ENCODE measurements at places on chromosomes 4 and X.

DNA sequence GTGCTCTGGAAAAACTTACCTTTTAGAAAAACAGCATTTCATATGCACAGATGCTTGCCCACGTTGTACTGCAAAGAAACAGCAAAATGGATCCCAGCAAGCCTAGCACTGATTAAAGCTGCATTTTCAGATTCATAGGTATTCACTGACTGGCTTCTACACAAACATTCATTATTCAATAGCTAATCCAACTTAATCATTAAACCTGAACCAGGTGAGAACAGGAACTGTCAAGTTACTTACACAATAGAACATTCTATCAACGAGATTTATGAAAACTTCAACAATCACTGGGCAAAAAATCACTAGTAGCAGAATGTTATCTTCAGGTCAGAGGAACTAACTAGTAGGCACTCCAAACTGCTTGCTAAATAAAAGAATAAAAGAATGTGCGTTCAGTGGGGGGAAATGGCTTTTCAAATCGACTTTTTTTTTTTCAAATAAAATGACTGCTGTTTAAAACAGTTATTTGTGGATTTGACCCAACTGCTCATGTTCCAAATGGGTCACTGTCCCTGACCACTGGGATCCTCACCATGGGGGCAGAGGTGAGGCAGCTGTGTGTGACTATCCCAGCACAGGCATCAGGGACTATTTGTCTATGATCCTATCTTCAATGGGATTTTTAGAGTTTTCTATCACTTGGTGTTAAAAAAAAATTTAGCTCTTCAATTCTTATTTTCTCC lies 42.3 kb downstream of the STX18 start:
- DNase-seq = no peak

DNA sequence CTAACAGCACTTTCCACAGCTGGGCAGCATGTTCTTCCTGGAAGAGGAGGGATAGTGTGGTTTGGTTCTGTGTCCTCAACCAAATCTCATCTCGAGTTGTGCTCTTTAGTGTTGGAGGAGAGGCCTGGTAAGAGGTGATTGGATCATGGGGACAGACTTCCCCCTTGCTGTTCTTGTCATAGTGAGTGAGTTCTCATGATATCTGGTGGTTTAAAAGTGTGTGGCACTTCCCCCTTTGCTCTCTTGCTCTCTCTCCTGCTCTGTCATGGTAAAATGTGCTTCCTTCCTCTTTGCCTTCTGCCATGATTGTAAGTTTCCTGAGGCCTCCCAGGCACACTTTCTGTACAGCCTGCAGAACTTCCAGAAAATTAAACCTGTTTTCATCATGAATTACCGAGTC lies 133.7 kb upstream of the NDP start:
- no peak for DNase-seq

GRCh38 chrX:7143941-7144525 lies 3.5 kb upstream of the STS start:
- DNase-seq = no peak

- no peak for DNase-seq
Measured at GRCh38 chr4:98873059-98873458, 55.9 kb downstream of the EIF4E start.

DNA sequence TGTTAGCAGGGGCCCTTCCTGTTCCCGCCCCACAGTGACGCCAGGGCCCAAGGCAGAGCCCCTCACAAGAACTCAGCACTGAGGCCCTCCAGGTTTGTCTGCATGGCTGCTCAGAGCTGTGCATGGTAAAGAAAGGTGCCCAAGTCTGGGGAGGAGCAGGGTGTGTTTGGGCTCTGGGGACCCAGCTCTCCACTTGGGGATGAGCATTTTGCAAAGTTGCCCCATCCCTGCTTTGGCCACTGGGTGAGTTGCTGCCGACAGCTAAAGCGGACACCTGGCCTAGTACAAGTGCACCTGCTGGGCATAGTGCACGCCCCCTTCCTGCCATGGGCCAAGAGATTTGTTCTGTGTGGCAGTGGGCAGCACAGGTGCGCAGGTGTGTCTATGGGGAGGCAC lies 2.0 kb upstream of the MXD4 start:
- no peak for DNase-seq

GRCh38 chrX:136839196-136839595 lies 41.3 kb downstream of the RBMX start:
- no peak for DNase-seq

DNA sequence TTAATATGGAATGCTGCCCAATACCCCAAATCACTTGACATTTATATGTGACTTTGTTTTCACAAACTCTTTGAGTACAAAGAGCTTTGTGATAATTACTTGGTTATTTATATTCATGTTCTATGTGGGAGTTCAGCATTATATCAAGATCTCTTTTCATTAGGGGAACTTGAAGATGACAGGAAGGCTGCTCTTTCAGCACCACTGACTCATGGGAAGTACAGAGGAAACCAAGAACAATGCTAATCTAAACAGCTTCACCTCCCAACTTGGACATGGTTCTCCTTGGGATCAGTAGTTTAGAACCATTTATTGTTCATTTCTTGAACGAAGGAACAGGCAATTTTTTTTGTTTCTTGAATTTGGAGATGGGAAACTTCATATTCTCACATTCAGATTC lies 184.0 kb upstream of the AFF2 start:
- no peak for DNase-seq

DNA sequence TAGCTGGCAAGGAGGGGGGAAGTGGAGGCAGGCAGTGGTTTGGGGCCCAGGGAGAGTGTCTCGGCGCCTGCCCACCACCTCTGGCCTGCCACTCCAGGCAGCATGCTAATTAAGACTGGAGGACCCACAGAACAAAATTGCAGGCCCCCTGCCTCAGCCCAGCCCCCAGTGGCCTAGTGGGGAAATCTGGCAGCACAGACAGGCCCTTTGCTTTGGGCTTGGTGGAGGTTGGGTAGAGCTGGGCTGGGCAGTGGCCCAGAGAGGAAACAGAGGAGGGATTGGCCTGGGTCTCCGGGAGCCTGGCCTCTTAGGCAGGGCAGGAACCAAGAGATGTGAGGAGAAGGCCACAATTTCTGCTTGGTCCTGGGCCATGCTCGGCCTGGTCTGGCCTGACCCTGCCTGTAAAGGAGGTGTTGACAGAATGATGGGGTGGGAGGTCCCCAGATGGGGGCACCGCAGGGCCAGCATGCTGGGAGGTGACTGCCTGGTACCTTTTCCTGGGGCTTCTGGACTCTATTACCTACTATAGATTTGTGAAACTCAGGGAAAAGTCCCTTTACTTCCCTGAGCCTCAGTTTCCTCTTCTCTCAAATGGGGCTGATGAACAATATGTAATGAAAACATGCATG lies 92.4 kb upstream of the PJA1 start:
- DNase-seq = no peak

GRCh38 chr4:111480510-111480909 lies 664.7 kb upstream of the FAM241A start:
- DNase-seq = no peak

GRCh38 chr4:1035510-1035909 lies 24.1 kb downstream of the FGFRL1 start:
- DNase-seq = no peak

GRCh38 chrX:97389761-97390192 lies 506.1 kb downstream of the RPA4 start:
- no peak for DNase-seq

GRCh38 chrX:47515941-47516665 lies 33.1 kb upstream of the ZNF41 start:
- DNase-seq = no peak

DNA sequence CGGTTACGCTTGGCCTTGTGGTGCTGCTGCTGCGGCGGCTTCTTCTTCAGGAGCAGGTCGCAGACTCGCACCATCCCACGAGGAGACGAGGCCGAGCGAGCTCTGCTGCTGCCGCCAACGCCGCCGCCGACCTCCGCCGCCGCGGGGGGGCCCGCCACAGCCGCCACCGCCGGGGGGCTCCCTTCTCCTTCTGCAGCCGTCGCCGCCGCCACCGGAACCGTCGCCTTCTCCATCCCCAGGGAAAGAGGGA lies 237 bp downstream of the ANKRD17 start:
- no peak for DNase-seq

DNA sequence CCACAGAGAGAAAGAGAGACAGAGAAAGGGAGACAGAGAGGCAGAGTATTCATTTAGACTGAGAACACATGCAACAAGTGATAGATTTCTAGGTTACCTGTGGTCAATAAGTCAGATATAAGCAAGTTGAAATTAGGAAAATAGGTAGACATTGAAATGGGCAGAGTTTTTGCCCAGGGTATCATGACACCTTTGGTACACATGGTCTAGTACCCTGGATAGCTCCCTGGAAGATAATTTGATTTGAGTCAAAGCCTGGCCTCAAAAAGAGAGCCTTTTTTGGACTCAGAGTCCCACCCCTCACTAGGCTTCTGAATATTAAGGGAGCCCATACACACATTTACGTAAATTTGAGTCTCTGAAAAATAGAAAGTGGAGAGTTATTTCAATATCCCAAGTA lies 4.0 kb upstream of the RPS6KA6 start:
- DNase-seq = no peak

DNA sequence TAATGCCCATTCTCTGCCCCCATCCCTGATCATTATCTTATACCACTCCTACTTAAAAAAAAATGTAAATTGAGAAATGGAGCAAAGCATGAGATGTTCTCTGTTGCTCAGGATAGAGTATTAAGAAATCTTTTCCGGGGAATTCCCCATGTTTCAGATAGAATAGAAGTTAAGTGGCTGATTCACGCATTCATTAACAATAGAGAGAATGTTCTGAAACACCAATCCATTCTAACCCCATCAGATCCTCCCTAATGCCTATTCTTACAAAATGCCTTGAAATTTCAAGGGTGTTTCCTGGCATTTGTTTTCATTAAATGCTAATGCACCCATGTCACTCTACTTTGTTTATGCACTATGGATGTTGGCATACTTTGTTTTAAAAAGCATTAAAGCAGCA lies 101.1 kb downstream of the AREG start:
- DNase-seq = no peak

DNA sequence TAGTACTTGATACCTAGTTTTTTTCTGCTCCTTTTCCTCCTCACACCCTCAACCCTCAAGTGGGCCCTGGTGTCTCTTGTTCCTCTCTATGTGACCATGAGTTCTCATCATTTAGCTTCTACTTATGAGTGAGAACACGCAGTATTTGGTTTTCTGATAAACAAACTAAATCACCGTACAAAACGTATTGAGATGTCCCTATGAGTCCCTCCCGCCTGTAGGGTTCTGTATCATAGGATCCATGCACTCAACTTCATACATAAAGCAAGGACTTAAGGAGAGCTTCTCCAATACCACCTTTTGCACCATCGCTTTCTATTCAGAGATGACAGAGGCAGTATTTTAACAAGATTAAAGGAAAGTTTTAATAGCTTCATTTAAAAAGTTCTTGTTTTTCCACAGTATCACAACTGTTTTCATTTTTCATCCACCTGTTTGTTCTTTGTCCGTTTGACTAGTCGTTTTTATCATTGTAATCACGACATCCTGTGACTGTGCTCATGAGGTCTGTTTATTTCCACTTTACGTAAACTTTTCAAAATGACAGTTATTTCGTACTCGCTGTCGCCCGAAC lies 457 bp upstream of the RAB9A start:
- DNase-seq = no peak

- DNase-seq = no peak
Measured at GRCh38 chr4:11503166-11503565, 74.5 kb upstream of the HS3ST1 start.
